ENCODE measurements at places on chromosomes 2 and 18.

- no peak for DNase-seq
Observed at GRCh38 chr2:110771547-110772382, 39.4 kb downstream of the ACOXL start.

DNA sequence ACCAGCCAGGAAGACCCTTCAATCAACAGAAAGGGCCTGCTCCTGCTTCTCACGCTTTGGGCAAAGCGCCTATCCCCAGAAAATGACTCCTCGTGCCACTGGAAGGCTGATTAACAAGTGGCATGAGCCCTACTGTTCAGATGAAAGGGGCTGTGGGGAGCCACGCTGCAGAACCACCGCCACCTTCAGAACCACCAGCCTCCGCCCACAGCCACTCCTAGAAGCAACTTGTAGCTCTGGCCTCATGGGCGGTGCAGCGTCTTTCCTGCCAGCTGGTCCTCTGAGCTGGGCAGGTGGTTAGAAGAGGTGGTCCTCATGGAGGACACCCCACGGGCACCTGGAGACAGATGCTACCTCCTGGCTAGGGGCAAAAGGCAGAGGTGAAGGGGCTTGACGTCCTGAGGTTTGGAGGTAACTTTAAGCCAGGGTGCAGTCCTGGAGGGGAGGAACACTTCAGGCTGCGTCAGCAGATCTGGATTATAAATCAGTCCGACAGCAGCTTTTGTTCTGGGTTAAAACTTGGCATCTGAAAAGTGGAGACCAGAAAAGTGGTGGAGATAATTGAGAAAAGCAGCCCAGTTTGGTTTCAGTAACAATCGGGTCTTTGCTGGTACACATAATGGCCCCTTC lies 861 bp upstream of the SEMA4C start:
- DNase-seq = no peak

DNA sequence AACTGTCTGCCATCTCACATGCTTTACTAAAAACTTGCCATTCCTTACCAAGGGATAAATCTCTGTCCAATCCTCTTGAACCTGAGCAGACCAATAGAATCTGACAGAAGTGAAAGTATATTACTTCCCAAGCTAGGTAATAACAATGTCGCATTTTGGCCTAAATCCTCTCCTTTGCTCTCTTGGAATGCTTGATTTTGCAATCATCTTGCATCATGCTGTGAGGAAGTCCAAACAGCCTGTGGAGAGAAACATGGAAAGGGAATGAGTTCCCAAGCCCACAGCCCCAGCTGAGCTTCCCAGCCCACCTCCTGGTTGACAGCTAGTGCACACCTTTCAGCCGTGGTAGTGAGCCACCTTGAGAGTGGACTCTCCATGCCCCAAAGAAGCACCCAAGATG lies 540.6 kb downstream of the STK39 start:
- no peak for DNase-seq

GRCh38 chr2:1234731-1235308 lies 178.4 kb upstream of the TPO start:
- no peak for DNase-seq

DNA sequence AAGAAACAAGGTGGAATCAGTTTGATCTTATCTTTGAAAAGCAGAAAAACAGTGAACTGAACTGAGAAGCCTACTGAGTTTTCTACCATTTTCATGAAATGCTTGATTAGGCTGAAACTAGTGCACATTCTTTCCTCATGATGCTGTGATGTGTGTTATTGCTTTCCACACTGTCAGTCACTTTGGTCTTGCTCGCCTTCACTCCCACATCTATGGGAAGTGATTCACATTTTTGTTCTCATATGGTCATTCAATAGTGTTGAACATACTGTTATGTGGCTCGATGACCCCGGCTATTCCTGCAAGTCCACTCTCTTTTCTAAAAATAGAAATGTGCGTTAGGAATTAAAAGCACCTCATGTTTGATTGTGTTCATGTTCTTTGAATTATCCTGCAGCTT lies 129.7 kb downstream of the TGIF1 start:
- DNase-seq = no peak

DNA sequence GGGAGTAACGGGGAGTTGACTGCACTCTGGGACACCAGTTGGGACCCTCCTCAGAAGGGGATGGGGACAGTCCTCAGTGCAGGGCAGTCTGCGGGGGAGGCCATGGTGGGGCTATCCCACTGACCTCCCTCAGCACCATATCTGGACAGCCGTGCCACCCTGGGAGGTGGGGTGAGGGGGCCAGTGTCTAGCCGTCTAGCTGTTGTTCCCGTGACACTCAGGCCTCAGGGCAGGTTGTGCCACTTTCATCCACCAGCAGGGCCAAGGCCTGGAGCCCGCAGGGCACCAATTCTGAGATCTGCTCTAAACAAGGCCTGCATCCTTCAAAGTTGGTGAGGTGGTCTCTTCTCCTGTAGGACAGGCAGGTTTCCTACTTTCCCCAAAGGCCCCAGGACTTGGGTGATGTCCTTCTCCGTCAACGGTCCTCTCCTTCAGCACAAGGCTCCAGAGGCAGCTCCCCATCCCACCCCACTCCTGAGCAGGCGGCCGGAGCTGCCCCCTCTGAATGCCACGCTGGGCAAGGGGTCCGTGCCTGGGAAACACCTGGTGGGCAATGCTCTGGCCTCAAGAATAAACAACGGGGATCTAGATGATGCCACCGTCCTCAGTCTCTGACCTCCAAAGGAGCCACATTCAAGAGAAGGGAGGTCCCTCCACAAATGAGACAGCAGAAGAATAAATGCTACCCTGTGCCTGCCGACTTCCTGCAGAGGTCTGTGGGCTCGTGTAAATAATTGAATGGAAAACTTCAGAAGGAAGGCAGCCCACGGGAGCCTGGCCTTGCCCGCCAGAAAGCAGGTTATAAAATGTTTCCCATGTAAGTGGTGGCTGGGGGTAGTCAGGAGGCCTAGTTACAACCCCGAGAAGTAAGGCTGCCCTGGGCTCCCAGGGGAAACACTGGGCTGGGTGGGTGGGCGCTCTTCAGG lies 42.8 kb upstream of the PTMA start:
- DNase-seq = no peak

- no peak for DNase-seq
Observed at GRCh38 chr2:181846399-181847197, 44.9 kb upstream of the ITPRID2 start.

GRCh38 chr2:73141896-73142295 lies 29.1 kb upstream of the RAB11FIP5 start:
- no peak for DNase-seq

DNA sequence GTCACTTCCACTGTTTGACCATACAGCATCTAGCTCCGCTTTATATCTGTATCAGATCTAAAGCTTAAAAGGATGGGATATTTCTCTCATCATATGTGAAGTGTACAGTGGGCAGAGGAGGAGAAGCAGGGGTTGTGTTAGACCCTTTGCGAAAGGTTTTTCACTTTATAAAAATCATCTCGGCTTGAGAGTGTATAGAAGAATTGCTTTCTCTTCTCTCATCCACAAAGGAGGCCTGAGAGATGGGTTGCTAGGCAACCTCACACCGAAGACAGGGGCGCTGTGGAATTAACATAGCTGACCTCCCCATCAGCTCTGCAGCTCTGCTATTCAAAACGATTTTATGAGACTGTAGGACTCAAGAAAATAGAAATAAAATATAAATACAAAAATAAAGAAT lies 70.2 kb upstream of the GALNT3 start:
- DNase-seq = no peak

DNA sequence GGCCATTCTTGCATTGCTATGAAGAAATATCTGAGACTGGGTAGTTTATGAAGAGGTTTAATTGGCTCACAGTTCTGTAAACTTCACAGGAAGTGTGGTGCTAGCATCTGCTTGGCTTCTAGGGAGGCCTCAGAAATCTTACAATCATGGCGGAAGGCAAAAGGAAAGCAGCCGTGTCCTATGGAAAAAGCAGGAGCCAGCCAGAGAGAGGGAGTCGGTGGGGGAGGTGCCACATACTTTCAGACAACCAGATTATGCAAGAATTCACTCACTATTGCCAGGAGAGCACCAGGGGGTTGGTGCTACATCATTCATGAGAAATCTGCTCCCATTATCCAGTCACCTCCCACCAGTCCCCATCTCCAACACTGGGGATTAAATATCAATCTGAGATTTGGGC lies 64.1 kb downstream of the CPS1 start:
- no peak for DNase-seq

DNA sequence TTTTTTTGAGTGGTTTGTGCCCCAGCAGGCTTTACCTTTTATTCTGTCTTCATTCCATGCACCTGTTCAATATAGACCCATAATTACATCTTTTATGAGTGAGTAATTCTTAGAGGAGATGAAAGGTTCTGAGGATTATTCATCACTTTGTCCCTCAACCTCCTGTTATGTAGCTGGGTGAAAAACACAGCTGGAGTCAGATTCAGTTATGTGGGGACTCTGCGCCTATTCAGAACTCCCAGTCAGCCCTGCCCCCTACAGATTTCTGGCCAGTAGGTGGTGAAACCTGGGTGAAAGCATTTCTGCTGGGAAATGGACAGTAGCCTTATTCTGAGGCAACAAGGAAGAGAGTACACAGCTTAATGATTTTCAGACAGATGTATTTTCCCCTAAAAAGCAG lies 107.8 kb downstream of the MGAT5 start:
- DNase-seq = no peak

DNA sequence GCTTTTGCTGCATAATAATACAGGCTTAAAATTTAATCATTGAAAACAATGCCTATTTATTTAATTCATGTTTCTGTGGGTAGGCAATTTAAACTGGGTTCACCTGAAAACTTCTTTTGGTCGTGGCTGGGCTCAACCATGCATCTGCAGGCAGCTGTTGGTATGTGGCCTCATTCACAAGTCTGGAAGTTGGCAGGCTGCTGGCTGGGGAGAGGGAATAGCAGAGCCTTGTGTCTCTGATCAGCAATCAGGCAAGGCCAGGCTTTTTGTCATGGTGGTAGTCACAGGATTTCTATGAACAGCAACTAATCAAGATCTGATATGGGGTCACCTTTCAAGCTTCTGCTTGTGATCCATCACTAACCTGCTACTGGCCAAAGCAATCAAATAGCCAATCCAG lies 130.1 kb upstream of the KCNJ3 start:
- DNase-seq = no peak

DNA sequence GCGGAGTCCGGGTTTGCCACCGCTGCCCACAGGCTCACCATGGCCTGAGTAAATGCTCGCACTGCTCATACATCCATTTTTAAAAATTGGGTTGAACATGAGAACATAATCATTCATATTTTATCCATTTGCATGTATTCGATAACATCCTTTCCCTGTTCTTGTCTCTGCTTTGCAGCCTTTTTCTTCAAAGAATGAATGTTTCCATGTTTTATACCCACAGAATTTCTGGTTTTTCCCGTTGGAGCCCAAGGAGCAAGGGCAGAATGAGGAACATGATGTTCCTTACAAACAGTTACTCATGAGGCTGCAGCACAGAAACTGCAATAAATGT lies 146.5 kb downstream of the CCDC74A start:
- no peak for DNase-seq

DNA sequence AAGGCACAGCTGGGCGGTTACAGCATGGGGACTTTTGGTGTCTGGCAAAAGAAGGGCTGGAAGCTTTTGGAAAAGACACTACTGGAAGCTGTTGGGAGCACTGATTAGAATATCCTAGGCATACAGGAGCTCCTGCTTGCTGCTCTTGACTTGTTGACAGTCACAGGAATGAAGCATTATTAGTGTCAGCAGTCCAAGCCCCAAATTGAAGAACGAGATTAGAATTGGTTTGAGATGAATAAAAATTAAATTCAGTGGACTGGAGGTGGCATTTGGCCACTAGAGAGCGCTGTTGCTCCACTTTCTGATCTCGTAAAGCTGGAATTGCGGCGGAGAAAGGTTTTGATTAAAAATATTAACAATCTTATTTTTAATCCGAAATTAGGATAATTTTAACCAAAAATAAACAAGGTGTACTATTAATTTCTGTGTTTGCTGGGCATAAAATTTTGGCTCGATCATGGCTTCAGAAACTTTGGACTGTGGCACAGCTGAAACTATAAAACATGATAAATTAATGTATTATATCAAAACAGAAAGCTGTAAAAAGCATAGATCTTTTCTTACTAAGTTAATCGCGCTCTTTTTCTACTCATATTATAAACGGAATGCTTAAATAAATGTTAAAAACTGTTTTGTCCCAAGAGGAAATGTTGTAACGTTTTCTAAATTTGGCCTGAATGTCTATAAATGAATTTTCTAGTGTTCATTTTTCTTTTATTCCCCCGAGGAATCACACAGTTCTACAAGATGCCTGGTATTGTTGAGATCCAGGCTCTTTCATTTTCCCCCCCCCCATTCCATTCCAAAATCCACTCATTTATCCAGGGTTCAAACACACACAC lies 2.4 kb upstream of the HOXD8 start:
- no peak for DNase-seq

GRCh38 chr2:231780123-231780908 lies 766 bp downstream of the PDE6D start:
- no peak for DNase-seq

Measured in GM04504 (cell line).